ENCODE measurements at places on chromosomes 6 and 20.
A peak's percentile ranks its signal among the peaks of the same experiment; 100 is the strongest.

GRCh38 chr20:46946181-46946624, 51.6 kb downstream of the EYA2 start:
- no peak for DNase-seq

- DNase-seq: no peak
Measured at GRCh38 chr6:93088621-93089501, 330.5 kb downstream of the EPHA7 start.

DNA sequence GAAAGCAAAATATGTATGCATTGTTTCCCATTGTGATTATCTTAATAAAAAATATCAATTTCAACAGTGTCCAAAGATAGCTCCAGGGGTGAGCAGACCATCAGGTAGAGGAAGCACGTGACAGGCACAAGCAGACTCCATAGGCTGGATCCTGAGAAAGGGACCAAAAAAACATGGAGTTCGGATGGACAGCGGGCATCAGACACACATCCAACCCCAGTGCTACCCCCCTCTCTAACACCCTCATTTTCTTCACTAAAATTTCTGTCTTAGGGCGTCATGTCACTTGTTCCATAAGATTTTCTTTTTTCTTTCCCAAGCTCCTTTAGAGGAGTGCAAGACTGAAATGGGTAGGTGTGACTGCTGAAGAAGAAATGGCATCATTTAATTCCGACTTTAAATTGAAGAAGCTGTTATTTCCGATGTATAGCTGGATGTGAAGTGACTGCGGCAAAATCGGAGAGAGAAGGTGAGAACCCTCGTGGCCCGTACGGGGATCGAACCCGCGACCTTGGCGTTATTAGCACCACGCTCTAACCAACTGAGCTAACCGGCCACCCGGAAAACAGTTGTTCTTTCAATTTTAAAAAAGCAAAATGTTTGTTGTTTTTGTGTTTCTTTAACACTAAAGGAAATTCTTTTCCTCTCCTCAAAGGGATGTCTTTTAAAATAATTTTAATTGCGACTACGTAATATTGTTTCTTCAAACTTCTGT, 10.3 kb upstream of the PRSS16 start:
- DNase-seq: peak; percentile 59

DNA sequence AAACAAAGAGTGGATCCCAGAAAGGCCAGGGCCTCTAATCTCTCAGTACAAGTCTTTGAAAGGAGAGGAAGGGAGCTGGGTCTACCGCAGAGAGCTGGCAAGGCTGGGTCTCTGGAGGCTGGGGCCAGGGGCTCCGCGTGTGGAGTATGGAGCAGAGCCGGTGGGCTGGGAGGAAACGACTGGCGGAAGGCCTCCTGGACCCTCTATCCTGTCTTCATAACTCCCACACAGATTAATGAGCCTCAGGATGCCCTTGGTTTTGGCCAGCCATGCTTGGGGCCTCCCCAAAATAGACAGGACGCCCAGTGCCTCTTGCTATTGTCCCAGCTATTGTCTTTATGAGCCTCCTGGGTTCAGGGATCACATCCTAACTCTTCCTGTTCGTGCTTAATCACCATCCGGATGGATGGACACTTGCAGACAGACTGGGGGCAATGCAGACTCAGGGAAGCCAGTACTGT, 306.4 kb downstream of the DHX35 start:
- DNase-seq: no peak

GRCh38 chr20:11270566-11270965, 596.8 kb upstream of the JAG1 start:
- DNase-seq: no peak

DNA sequence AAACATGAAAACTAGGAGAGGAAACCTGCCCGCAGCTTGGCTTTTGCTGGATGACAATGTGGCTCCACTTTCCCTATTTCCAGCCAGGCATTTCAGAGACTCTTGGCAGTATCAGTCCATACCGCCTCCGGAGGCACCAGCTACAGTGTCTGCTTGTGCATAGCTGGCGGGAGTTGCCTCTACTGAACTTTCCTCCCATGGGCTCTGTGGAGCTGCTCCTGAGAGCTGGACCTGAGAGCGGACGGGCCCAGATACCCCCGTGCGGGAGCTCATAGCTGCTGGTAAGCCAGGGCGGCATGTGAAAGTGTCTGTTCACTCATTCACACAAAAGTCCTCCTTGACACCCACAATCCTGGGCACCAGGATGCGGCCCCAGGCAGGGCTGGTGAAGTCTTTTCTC, 130.3 kb upstream of the PMEPA1 start:
- no peak for DNase-seq

DNA sequence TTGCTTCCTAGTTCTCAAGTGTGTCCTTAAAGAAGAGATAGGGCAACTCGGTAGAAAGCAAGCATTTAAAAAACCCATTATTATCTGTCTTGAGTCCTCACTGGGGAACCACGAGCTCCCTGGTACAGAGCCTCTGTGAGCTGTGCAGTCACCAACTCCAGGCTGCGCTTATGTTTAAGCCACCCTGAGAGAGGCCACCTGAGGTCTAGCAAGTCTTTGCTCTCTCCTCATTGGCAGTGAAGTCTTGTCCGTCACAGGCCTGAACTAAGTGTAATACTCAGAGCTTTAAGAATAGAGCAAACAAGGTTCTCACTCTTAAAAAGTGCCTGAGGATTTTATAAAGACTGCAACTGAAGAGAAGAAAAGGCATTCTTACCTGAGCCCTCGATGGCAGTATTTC, 3.9 kb upstream of the CLDN20 start:
- no peak for DNase-seq

GRCh38 chr6:70901324-70901723, 55.5 kb downstream of the B3GAT2 start:
- no peak for DNase-seq

- DNase-seq: no peak
Measured at GRCh38 chr6:159645640-159646039, 47.4 kb downstream of the SOD2 start.

GRCh38 chr6:157989541-157990289, 8.1 kb downstream of the SYNJ2 start:
- no peak for DNase-seq

DNA sequence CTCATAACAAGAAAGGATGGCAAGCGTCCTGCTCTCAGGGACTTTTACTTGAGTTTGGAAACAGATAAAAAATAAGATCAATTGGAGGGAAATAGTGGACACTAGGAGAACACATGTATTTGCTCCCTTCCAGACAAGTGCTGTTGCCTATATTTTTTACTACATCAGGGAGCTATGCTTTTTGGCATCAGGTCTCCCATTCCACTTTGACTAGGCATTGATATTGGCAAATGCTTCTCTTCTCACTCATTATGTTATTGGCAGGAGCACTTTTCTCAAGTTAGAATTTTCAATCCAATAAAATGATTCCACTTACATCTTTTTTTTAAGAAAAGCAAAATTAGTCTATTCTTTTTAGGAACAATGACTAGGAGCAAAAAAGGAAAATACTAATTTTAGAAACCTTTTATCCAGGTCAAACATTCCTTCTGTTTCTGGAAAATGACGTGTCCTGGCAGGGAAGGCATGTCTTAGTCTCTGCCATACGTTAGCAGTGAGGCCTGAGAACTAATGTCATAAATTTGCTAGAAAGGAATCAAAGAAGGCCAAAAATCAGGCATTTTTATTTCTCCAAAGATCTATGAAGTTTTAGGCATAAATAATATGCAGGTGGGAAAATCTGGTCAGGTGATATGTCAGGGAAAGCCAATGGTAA, 21.4 kb downstream of the BCAS1 start:
- no peak for DNase-seq

DNA sequence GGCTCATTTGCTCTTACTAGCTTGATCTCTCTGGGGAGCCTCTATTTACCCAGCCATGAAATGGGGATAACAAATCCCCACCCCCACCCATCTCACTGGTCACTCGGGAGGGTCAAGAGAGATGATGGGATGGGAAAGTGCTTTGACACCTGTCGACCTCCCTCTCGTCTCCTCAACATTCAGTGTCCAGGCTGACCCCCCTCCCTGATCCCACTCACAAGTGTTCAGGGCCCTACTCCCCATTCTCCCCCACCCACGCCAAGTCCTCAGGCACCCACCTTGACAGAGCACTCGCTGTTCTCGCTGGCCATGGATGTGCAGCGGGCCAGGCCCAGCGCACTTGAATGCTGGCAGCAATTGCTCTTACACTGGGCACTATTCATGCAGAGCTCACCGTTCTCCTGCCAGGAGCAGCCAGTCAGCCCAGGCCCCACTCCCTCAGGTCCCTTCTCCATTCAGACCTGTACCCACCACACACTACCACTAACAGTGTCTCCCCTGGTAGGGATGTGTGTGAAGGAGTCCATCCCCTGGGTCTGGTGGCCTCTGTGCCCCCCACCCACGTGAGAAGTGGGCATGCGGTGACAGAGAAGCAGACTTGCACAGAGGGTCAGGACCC, 1.6 kb downstream of the CLPS start:
- no peak for DNase-seq

- no peak for DNase-seq
Measured at GRCh38 chr6:84979541-84979940, 215.1 kb upstream of the TBX18 start.

GRCh38 chr6:113185299-113185698, 671.8 kb upstream of the MARCKS start:
- no peak for DNase-seq

DNA sequence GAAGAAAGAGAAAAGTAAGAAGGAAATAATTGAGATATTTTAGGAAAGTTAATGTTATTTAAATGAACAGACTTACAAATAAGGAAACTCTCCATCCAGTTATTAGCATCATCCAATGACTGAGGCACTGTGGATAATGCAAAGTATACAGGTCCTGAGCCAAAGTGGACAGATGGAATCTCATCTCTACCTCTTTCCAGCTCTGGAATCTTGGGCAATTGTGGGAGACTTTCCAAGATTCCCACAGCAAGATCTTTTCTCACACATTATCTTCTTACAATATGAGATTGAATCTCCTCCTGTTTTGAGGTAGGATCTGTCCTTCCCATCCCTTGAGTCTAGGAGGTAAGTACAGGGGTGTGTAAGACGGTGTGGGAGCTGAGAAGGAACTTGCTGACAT, 28.9 kb downstream of the HTR1E start:
- DNase-seq: no peak

DNA sequence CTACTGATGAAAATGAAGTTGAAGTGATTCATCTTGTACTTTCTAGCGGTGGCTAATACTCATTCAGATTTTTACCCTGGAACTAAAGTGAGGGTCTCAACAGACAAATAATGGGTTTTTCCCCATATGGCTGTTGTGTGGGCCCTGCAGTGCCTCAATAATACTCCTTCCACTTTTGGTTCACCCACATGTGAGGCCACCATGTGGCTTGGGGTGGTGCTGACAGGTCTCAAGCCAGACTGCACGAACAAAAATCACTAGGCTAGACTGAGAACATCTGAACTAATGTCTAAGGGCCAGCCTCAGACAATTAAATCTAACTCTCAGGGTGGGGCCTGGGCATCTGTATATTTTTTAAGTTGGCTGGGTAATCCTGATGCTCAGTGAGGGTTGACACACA, 7.9 kb upstream of the COL12A1 start:
- no peak for DNase-seq

DNA sequence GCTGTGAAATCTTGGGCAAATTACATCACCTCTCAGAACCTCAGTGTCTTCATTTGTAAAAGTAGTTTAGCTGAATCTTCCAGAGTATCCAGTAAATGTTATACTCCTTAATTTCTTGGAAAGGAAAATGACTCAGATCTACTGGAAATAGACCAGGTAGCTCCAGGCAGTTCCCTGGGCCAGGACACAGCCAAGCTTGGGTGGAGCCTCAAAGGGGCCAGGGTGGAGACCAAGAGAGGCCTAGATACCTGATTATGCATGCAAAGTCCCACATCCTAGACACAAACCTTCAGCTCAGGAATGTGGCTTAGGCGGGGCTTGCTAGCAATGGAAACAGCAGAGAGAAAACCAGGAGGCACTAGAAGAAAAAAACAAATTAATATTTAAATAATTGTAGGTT, 272.8 kb downstream of the MAFB start:
- no peak for DNase-seq

GRCh38 chr20:62066339-62066982, 780 bp upstream of the TAF4 start:
- DNase-seq: peak; percentile 39

GRCh38 chr6:111850295-111850937, 22.8 kb downstream of the FYN start:
- no peak for DNase-seq

DNA sequence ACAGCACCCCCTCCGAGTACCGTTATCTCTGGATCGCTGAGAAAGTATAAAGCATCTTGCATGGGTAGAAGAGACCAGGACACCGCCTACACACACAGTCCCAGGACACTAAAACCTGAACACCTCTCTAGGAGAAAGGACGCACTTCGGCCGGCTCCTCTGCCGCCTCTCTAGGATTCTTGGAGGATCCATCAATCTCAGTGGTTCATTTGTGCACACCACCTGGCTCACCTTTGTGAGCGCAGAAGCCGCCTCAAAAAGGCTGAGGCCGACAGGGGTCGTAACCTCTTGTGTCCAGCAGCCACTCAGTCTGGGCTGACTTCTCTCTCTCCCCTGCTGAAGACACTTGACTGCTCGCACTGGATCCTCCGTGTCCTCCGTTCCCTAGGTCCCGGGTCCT, 13.5 kb downstream of the ZSCAN23 start:
- DNase-seq: no peak

GRCh38 chr20:46678516-46678915, 10.7 kb downstream of the TP53RK start:
- DNase-seq: no peak

DNA sequence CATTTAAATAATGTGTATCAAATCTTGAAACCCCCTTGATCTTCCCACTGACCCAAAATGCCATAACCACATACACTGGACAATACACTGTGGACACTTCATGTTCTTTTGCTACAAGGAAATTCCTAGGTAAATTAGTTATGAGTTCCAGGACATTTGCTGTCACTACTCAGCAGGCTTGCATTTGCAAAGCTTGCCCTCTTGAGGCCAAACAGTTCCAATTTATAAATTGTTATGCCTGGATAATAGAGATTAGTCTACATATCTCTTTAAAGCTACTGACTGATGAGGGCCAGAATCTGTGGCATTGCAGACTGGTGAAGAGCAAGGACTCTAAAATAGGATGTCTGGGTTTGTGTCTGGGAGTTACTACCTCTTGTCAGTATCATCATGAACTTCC, 17.4 kb upstream of the RAB32 start:
- no peak for DNase-seq

GRCh38 chr6:68901044-68901443, 266.0 kb downstream of the ADGRB3 start:
- DNase-seq: no peak

DNA sequence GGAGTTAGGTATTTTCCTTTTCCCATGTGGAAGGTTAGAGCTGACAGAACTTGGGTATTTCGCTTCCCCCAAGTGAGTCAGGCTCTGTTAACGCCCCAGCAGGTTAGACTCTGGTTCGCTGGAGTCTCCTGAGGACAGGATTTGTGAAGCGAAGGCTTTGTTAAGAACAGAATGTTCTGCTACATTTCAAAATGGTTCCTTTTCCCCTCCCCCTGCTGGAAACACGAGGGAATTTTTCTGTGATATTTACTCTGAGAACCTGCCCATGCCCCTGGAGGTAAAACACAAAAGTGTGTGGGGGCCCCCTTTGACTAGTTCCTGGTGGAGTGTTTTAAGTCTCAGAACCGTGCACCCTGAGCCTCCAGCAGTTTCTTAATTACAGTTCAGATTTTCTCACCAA, 731.4 kb upstream of the CITED2 start:
- no peak for DNase-seq

GRCh38 chr6:19502301-19502700, 334.9 kb upstream of the ID4 start:
- DNase-seq: no peak

GRCh38 chr20:21106171-21107017, at the start of gene LINC00237:
TSS of gene LINC00237 (minus strand) at chr20:21106358.
- no peak for DNase-seq

Data from stimulated activated CD4-positive, alpha-beta T cell treated with anti-CD3 and anti-CD28 coated beads, Interleukin-1b, Interleukin-23, amount 100 ng/mL, for 24 hours (primary cell).